B cell (primary cell): ENCODE measurements at places on chromosomes 2 and 18. TPM values are rescaled to one million over a fixed set of nuclear protein-coding genes. Genes with fewer than 3 reads are reported as not detected.
A peak's percentile ranks its signal among the peaks of the same experiment; 100 is the strongest.

DNA sequence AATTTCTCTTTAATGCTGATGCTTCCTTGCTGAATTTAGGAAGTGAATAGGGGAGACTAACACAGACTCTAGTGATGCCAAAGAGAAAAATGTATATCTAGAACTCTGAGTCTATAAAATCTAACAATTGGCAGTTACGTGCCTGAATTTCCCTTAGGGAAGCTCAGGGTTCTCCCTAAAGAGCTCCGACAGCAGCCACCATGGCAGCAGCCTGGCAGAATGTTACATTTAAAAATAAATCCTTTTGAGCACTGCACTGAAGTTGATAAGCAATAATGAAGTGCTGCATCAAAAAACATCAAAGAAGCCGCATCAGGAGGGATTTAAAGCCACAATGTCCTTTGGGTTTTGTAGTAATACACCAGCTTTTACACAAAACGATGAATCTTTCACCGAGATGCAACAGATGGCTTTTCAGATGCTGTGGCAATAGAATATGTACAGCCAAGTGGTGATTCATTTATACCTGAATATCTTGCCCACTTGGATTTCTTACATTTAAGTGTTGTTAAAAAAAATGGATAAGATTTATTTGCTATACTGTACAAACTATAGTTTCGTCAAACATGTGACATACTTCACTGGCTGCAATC, 291.2 kb upstream of the SESTD1 start:
- DNase-seq: no peak

GRCh38 chr2:186496401-186496800, 10.3 kb downstream of the ZC3H15 start:
- no peak for DNase-seq

GRCh38 chr2:215635071-215635787, 199.4 kb upstream of the FN1 start:
- DNase-seq: no peak

DNA sequence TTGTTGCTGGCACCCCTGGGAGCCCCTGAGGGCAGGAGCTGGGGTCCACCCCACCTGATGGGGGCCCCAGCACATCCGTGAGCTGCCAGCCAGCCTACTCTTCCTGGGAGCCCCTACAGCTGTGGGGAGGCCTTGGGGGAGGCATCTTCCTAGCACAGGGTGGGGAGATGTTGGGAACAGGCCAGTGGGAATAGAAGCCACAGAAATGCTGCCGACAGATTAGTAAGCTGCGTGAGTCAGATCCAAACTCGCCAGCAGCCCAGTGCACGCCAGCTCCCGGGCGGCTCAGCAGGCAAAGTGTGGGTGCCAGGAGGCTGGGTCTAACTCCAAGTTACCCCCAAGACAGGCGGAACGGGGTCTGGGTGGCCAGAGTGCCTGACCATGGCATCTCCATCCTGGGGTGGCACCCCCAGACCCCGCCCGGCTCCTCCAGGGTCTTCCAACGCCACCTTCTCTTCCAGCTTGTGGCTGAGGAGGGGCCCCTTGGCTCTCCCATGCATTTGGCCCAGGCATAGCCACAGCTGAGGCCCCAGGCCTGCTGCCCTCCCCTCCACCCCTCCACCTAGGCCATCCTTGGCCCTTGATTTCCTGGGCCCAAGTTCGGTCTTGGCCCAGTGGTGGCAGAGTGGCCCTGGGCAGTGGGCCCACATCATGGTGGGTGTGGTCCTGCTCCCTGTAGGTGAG, 15.3 kb downstream of the CROCC2 start:
- no peak for DNase-seq

- no peak for DNase-seq
Measured at GRCh38 chr18:76654577-76654976, 159.5 kb upstream of the ZNF516 start.

DNA sequence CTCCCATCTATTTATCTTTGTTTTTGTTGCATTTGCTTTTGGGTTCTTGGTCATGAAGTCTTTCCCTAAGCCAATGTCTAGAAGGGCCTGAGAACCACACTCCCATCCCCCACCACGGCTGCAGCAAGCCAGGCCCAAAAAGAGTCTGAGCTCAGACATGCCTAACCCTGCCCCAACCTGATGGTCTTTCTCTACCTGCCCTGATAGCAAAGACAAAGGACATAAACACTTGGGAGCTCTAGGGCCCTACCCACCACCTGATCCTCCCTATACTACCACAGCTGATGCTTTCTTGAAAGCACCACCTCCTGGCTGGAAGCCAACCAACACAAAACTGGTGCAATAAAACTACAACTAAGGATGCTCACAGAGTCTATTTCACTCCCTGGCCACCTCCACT, 233.4 kb downstream of the WDR7 start:
- no peak for DNase-seq

DNA sequence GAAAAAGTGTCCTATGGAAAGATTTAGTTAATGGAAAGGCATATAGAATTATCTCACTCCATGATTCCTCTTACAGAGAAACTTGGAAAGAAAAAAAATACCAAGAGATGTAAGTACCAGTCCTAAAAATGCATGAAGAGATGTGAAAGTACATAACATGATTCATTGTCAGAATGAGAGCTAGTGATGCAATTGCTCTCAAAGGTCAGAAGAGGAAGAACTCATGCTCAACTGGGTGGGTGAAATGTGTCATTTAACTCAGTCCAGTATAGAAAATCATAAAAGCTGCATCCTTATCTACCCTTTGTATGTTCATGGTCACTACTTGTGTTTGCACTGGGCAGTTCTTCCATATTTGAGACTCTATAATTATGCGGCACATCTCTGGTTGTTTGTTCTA, 300.0 kb upstream of the PIK3C3 start:
- DNase-seq: no peak

METTL4 gene
- polyA plus RNA-seq: 12.4 and 12.9 TPM in 2 replicates

- DNase-seq: no peak
Measured at GRCh38 chr2:56008661-56009431, 85.3 kb upstream of the EFEMP1 start.

SLC19A3 gene
- polyA plus RNA-seq: not detected in 2 replicates

MOCOS gene
- 0.01 TPM in 1 of 2 replicates, not detected in the other for polyA plus RNA-seq

DNA sequence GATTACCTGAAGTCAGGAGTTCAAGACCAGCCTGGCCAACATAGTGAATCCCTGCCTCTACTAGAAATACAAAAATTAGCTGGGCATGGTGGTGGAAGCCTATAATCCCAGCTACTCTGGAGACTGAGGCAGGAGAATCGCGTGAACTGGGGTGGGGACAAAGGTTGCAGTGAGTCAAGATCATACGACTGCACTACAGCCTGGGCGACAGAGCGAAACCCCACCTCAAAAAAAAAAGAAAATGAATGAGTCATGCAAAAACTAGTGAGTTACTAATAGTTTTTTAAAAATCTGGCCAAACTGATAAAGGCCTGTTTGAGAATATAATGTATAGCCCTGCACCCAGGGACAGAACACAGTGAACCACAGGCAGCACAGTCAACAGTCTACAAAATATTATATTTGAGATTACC, 17.5 kb downstream of the AFG3L2 start:
- no peak for DNase-seq

- no peak for DNase-seq
Measured at GRCh38 chr2:113176696-113177355, 3.1 kb downstream of the PSD4 start.

- no peak for DNase-seq
Measured at GRCh38 chr2:177711483-177712265, 319.1 kb downstream of the AGPS start.

DNA sequence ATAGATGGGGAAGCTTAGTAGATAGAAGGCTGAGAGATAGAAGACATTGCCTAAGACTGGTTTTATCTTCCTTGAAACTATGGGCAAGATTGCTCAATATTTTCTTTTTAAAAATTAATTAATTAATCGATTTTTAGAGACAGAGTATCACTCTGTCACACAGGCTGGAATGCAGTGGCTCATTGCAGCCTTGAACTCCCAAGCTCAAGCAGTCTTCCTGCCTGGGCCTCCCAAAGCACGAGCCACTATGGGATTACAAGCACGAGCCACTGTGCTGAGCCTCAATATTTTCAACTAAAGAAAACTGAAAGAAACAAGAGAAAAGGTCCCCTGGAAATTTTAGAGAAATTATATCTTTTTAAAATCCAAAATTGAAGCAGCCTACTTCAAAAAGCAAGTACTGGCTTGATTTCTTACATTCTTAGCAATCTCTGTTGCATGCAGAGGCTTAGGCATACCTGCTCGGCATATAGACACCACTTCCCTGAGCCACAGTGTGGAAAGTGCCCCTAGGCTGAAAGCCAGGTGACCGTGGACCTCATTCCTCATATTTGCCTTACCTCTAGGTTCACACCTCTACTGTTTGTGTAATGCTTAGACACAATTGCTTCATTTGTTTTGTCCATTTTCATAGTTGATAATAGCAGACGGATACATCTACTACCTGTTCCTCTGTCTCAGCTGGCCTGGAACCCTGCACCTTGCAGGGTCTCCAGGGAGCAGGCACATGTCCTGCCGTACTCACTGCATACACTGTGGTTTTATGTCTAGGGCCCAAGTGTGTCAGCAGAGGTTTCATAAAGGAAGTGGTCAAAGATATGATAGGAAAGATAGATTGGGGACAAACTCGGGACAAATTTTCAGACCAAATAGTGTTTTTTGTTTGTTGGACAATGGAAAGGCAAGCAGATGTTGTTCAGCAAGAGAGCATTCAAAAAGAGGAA, 166.5 kb upstream of the ALPP start:
- no peak for DNase-seq

DNA sequence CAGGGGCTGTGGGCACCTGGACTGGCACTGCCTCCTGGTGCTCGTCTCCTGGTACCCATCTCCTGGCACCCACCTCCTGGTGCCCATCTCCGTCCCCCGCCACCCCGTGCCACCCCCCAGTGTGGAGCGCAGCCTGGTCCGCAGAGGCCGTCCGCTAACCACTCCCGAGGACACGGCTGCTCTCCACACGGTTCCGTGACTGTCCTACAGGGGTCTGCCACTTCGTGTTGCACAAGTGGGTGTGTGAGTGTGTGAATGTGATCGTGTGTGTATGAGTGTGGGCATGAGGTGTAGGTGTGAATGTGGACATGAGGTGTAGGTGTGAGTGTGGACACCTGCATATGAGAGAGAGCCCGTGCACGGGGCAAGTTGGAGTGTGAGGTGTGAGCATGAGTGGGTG, 119.4 kb upstream of the HS6ST1 start:
- no peak for DNase-seq

DNA sequence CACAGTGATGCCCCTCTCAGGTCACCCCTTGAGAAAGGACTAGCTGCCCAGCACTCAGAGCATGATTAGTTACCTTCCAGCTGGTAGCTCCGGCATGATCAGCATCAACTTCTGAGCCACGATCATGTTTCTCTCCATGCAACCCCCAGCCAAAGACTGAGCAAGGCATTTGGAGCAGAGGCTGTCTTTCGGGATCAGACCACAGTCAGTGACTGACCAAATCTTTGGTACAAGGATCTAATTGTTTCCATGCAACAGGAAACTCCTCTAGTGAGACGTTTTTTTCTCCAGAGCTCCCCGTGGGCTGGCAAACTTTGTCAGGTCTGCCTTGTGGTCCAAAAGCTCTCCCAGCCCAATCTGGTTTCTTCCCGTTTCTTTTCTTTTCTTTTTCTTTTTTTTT, 244.3 kb downstream of the METTL4 start:
- no peak for DNase-seq

ALK gene
- not detected in 2 replicates for polyA plus RNA-seq

DNA sequence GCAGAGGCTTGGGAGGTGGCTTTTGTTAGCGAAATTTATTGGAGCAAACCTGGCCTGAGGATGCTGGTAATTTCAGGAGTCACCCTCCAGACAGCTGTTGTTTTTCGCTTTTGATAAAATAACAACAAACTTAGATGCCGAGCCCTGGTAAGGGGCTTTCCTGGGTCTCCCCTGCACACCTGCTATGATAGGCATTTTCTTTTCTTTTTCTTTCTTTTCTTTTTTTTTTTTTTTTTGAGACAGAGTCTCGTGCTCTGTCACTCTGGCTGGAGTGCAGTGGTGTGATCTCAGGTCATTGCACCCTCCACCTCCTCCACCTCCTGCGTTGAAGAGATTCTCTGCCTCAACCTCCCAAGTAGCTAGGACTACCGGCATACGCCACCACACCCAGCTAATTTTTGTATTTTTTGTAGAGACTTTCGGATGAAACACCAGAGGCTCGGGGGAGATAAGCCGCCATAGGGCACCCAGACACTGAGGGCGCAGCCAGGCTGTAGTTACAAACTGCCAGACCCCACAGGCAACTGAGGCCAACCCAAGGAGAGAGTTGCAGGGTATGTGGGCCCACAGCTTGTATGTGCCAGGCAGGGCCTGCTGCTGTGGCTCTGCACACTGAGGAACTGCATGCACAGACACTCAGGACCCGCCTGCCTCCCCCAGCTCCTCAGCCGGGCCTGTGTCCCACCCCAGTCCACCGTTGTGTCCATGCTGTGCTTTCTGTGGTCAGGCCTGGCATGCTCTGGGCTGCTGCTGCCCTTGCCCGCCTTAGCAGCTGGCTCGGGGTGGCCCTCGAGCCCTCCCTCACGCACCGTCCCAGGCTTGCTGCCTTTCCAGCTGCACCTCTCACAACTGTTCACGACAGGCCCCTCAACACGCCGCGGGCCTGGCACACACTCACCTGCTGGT, 3.9 kb downstream of the GYPC start:
- DNase-seq: no peak

UBE2E3 gene
- polyA plus RNA-seq: 19.4 and 26.7 TPM in 2 replicates

RBM43 gene
- polyA plus RNA-seq: 4.8 and 5.7 TPM in 2 replicates

SCN7A gene
- polyA plus RNA-seq: 0.01 TPM in 1 of 2 replicates, not detected in the other

MTX2 gene
- 11.2 and 12.0 TPM in 2 replicates for polyA plus RNA-seq

GRCh38 chr2:66252109-66252508, 182.8 kb upstream of the MEIS1 start:
- no peak for DNase-seq

UGT1A10 gene
- polyA plus RNA-seq: not detected in 2 replicates

ZNF804A gene
- polyA plus RNA-seq: 0.58 and 1.2 TPM in 2 replicates

DNA sequence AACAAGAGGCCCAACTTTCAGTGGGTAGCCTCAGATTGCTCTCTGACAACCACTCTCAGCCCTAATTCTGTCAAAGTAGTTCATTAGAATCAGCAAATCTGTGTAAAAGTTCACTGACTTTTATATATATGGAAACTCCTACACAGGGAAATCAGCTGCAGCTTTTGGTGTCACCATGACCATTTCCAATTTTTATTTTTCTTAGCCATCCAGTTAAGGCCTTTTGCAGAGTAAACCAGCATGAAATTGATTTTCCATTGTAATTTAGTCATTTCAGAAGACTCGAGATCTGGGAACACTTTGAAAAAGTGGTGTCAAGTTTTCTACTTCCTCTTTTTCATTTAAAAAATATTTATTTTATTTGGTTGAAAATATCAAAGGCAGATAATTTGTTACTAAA, 263.2 kb downstream of the TMEM182 start:
- DNase-seq: no peak

METTL21A gene
- 30.7 and 31.2 TPM in 2 replicates for polyA plus RNA-seq

COMMD1 gene
- 18.4 and 20.6 TPM in 2 replicates for polyA plus RNA-seq

DNA sequence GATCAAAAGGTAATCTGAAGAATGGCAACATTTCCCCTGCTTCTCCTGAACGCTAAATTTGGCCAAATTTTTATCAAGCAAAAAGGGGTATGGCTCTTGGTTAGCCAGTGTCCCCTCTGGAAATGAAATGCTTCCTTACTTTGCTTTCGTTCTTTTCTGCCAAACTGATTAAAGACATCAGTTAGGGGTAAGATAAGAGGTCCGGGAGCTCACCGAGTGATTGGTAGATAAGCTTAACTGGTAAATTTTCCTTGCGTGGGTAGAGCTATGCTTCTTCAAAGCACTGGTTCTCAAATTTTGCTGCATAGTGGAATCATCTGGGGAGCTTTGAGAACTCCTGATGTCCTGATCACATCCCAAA, 62.7 kb upstream of the MAPRE2 start:
- peak; percentile 23 for DNase-seq
